SJSA1 (cell line): ENCODE measurements at places on chromosomes 7 and 10.
A peak's percentile ranks its signal among the peaks of the same experiment; 100 is the strongest.

DNA sequence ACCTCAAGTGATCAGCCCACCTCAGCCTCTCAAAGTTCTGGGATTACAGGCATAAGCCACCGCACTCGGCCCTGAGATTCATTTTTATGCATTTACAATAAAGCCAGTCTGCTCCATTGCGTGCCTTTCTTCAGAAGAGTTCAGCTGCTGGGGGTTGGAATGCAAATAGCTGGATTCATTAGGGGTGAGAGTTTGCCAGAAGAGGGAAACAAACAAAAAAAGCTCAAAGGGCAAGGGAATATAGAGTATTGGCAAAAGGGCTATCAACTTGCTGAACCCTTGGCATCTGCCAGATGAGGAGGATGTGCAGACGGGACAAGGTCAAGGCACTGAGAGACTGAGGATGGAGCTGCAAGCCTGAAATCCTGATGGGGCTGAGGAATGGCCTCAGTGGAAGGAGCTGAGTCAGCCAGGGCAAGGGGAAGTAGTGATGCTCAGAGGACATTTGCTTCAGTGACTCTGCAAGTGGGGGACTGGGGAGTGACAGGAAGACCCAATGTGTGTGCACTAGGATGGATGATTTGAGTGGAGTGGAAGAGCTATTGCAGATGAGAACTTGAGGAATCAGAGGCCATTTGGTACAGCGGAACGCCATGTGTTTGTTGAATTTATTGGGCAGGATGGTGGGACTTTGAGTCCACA is 75.0 kb upstream of the ARMC3 start:
- no peak overlapping the region for H3K27ac ChIP-seq
- H3K4me3 ChIP-seq, result no peak overlapping the region
- no peak for DNase-seq
- H3K36me3 ChIP-seq, result no peaks in the 10 kb centered on the region
- H3K27me3 ChIP-seq, result no peaks in the 10 kb centered on the region
- no peaks in the 10 kb centered on the region; the same call in 1 of the 2 replicates for H3K4me1 ChIP-seq

DNA sequence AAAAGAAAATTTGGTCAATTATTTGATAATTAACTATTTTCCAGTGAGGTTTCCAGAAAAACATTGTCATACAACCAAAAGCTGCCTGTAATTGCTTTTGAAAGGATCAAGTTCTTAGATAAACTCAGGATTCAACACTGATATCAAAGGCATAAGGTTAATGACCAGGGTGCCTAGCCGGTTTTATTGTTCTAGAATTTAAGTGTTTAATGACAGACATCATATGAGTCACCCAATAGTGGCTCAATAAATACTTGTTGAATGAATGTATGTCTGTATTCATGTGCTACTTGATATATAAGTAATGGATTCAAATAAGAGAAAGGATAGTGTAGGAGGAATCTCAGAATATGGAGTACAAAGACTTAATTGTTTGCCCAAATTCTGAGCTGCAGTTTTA is 196.1 kb upstream of the LRGUK start:
- H3K4me1 ChIP-seq, result peaks cover 2% of the 10 kb centered on the region
- DNase-seq, result no peak
- no peak overlapping the region for H3K4me3 ChIP-seq
- no peaks in the 10 kb centered on the region for H3K36me3 ChIP-seq

GRCh38 chr7:135291809-135292253 is 58.2 kb downstream of the STRA8 start:
- H3K36me3 ChIP-seq, result no peaks in the 10 kb centered on the region
- H3K4me3 ChIP-seq, result no peak overlapping the region
- DNase-seq, result peak; percentile 68
- H3K4me1 ChIP-seq, result peaks cover 19% of the 10 kb centered on the region
- no peaks in the 10 kb centered on the region for H3K27me3 ChIP-seq

- DNase-seq, result no peak
- H3K4me3 ChIP-seq, result no peak overlapping the region
- H3K4me1 ChIP-seq, result peaks cover 25% of the 10 kb centered on the region
- no peaks in the 10 kb centered on the region for H3K27me3 ChIP-seq
- H3K27ac ChIP-seq, result no peak overlapping the region
Measured at GRCh38 chr10:72276013-72276387, 2.3 kb downstream of the DDIT4 start.

GRCh38 chr10:58660575-58661255 is 148.0 kb downstream of the BICC1 start:
- 0 out of 2 replicates have a peak, but pooled peaks cover 2% of the 10 kb centered on the region for H3K36me3 ChIP-seq
- peaks cover 36% of the 10 kb centered on the region for H3K4me1 ChIP-seq
- H3K4me3 ChIP-seq, result no peak overlapping the region

- H3K4me3 ChIP-seq, result no peak overlapping the region
- no peaks in the 10 kb centered on the region for H3K36me3 ChIP-seq
- H3K27ac ChIP-seq, result no peak overlapping the region
- no peaks in the 10 kb centered on the region for H3K27me3 ChIP-seq
Measured at GRCh38 chr7:106433377-106433776, 148.6 kb upstream of the NAMPT start.

DNA sequence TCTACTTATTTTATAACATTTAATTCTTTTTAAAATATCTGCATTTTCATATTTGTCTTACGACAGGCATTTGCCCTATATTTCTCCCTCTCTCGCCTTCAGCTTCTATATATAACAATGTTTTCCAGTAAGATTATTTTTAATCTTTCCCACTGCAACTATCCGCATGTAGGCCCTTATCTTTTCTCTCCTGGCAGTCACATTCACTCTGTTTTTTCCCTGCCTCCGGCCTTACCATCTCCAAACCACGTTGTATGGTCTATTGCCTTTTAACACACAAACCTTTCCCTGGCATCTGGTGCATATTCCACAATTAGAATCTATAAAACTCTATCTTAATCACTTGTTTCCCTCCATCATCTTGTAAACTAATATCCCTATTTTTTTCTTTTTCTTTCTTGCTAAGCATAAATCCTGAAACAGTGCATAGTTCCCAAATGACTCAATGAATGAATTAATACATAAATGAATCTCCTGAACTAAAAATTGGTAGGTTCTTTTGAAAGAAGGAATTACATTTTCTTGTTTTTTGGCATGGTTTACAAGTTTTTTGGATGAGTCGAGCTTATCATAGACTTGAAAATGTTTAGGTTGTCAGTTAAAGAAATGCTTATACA is 173.2 kb downstream of the SEMA3A start:
- no peak overlapping the region for H3K27ac ChIP-seq
- H3K27me3 ChIP-seq, result no peaks in the 10 kb centered on the region
- H3K4me3 ChIP-seq, result no peak overlapping the region
- no peaks in the 10 kb centered on the region for H3K36me3 ChIP-seq
- no peak for DNase-seq

GRCh38 chr7:27064661-27065060 is 31.1 kb downstream of the HOXA1 start:
- H3K27me3 ChIP-seq, result no peaks in the 10 kb centered on the region
- H3K36me3 ChIP-seq, result no peaks in the 10 kb centered on the region
- H3K27ac ChIP-seq, result no peak overlapping the region

GRCh38 chr7:131057794-131058070 is 269.9 kb upstream of the MKLN1 start:
- H3K27me3 ChIP-seq, result no peaks in the 10 kb centered on the region
- no peaks in the 10 kb centered on the region; the same call in 1 of the 2 replicates for H3K36me3 ChIP-seq
- DNase-seq, result no peak
- H3K4me1 ChIP-seq, result peaks cover 17% of the 10 kb centered on the region
- H3K27ac ChIP-seq, result peak overlapping the region; percentile 29; the same call in 1 of the 2 replicates

DNA sequence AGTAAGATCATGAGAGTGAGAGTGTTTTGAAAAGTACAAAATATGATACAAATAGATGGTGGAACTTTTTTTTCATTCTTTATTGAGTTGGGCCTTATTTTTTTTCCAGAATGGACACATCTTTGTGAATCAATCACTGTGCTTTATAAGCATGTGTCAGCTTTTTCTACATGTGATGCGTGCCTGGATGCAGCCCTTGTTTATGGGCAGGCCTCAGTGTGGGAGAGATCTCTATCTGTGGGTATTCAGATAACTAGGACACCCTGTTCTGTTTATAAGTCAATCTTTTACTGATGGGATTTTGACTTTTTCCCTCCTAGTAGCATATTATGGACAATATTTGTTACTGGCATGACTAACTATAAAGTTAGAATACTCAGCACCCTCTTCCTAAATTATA is 42.9 kb upstream of the IKZF1 start:
- no peak overlapping the region for H3K27ac ChIP-seq
- no peak overlapping the region for H3K4me3 ChIP-seq
- H3K27me3 ChIP-seq, result no peaks in the 10 kb centered on the region
- no peak for DNase-seq

- H3K27ac ChIP-seq, result no peak overlapping the region
- H3K4me1 ChIP-seq, result peaks cover 19% of the 10 kb centered on the region
- H3K36me3 ChIP-seq, result no peaks in the 10 kb centered on the region
- no peak overlapping the region for H3K4me3 ChIP-seq
- peak; percentile 5 for DNase-seq
- peaks cover 72% of the 10 kb centered on the region for H3K27me3 ChIP-seq
Measured at GRCh38 chr7:141073173-141073640, 657 bp upstream of the TMEM178B start.

- no peak overlapping the region for H3K4me3 ChIP-seq
- peak overlapping the region; percentile 85 for H3K27ac ChIP-seq
- H3K36me3 ChIP-seq, result peaks cover 33% of the 10 kb centered on the region
- peaks cover 35% of the 10 kb centered on the region for H3K4me1 ChIP-seq
Measured at GRCh38 chr7:102117743-102118142, 168.9 kb upstream of the SH2B2 start.

DNA sequence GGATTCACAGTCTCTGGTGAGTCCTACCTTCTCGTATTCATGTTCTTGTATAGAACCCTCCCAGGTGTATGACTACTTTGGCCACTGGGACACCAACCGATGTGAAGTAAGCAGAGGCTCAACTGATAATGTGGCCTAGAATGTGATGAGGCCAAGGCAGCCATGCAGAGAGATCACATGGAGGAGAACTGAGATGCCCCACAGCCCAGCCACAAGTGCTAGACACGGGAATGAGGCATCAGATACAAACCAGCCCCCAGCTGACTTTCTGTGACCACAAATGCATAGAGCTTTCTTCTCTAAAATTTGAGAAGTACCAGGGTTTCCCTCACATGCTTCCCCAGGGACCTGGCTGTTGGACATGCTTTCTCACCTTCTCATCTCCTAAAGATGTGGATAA is 375.7 kb downstream of the CCSER2 start:
- H3K4me1 ChIP-seq, result peaks cover 9% of the 10 kb centered on the region; the same call in 1 of the 2 replicates
- H3K4me3 ChIP-seq, result no peak overlapping the region
- no peaks in the 10 kb centered on the region for H3K27me3 ChIP-seq
- H3K27ac ChIP-seq, result no peak overlapping the region
- no peak for DNase-seq

GRCh38 chr10:100518761-100519241 is 860 bp downstream of the SEC31B start:
- H3K4me3 ChIP-seq, result no peak overlapping the region
- no peak overlapping the region for H3K27ac ChIP-seq
- no peaks in the 10 kb centered on the region for H3K27me3 ChIP-seq
- DNase-seq, result peak; percentile 51
- H3K4me1 ChIP-seq, result no peaks in the 10 kb centered on the region
